ENCODE measurements at places on chromosomes 5 and 9.

DNA sequence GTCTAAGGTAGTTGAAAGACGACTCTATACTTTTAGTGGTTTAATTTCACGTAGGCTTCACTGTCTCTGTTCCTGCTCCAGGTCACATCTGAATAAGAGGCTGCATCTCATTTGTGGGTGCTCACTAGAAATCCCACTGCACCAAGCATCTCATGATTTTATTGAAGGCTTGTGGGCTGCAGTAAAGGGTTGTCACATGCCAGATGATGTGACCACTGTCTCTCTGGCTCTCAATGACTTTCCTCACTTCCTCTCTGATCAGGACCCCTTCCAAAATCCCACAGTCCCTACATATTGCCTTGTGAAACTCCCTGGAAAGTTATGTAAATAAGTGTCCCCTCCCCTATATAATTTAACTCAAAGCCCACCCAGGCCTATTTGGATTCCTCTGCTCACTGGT, 8.9 kb upstream of the ZCCHC10 start:
- no peak for DNase-seq

DNA sequence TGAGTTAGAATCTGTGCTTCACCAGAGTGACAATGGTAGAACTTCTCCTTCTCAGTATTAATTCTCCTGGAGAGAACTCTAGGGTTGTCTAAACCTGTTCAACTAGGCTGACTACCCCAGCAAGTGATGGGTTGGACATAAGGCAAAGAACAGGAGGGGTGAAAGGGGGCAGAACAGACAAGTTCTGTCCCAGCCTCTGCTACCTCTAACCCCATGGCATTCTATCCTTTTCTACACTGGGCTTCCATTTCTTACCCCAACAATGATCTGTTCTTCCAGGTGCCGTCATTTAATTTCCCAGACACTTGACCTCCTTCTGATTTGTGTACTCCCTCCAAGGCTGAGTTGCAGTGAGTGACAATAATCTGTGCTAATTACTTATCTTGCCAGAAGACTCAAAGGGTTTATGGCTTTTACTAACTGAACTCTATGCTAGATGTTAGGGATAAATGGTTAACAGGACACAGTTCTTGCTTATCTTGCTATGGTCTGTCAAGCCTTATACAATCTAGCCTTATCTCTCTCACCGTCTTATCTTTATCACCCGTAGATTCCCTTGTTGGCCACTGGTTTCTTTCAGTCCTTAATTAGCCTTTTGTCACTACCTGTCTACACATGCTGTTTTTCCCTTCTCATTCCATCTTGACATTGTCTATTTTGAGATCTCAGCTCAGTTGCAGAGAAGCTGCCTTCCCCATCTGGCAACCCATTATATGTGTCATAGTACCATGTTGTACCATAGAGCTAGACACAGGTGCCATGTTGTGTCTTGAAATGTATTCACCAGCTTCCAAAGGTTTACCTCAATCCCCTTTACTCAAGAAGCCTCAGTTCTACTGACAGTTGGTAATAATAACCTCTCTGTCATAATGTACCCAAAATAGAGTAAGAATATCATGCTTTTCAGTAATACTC, 10.0 kb upstream of the MATR3 start:
- DNase-seq: no peak

DNA sequence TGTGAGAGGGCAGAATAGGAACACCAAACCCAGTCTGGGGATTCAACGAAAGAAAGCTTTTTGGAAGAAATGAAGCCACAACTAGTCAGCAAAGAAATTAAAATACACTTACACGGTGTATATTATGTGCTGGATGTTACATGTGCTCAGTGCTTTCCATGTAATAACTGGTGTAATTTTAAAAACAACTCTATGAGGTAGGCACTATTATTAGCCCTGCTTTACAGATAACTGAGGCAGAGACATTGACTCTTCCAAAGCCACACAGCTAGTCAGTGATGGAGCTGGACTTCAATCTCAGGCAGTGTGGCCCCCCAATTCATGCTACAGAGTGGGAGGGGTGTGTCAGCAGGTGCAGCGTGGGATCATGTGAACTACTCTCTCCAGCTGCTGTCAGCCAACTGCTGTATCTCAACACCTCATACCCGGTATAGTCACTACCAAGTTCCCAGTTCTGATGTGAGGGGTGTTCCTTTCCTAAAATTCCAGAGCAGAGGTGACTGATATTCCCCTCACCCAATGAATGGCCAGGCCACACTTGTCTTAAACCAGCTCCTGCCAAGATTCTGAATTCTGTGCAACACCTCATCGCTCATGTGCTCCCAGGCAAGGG, 33.8 kb upstream of the TJP2 start:
- no peak for DNase-seq

DNA sequence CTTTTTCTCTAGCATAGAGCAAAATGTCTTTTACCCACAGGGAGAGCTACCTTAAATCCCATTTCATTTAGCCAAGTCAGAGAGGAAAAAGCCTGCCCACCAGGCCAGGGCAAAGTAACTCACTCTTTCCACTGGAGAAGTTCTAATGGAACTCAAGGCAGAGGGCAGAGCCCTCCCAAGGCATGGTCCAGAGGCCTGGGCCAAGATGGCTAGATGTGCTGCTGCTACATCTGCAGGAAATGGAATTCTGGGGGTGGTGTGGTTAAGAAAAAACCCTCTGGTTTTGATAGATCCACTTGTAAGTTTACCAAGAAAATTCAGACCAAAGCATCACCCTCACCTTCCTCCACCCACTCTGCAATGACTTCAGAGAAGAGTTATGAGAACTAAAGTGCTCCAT, 37.3 kb downstream of the CSF2 start:
- no peak for DNase-seq

- DNase-seq: no peak
Measured at GRCh38 chr5:24280215-24280614, 364.6 kb downstream of the CDH10 start.

DNA sequence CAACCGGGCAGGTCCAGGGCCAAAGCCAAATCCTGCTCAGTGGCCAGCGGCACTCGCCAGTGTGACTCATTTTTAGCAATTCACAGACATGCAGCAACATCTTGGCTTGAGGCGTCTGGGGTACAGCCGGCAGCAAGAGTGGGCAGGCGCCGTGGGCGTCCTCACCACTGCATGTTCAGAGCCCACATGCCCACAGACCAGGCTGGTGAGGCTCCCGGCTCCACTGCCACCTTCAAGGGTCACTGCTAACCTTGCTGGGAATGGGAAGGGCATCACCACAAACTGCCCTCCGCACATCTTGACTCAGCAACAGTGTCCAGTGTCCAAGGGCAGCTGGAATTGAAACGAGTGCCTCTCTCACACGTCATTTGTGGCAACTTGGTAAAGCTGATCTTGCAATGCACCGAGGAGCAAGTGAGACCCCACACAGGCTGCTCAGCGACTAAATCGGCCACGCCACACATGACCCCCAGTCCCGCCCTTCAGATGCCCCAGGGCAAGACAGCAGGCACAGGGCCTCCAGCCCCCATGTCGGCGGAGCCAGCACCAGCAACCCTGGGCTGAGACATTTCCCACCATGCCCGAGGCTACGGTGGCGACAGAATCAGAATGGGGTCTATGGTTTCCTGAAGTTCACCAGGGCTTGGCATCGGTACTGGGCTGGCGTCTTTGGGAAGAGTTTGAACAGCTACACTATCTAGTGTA, 140.3 kb downstream of the ROR2 start:
- DNase-seq: no peak

All from C1 segment of cervical spinal cord (tissue), 14 donors.